H4 (cell line): ENCODE measurements at places on chromosomes 16 and 17. TPM values are rescaled to one million over a fixed set of nuclear protein-coding genes. Genes with fewer than 3 reads are reported as not detected.

- DNase-seq = no peak
Observed at GRCh38 chr16:72241008-72241407, 69.1 kb upstream of the PMFBP1 start.

WSCD1 gene
- 0.47 and 0.50 TPM in 2 replicates for total RNA-seq

EFNB3 gene
- total RNA-seq = 5.6 and 6.2 TPM in 2 replicates

GRCh38 chr17:70158180-70158579, 11.2 kb upstream of the KCNJ2 start:
- no peak for DNase-seq

GRCh38 chr17:71600137-71600789, 520.6 kb upstream of the SOX9 start:
- DNase-seq = no peak

GRCh38 chr16:50740736-50741135, 1.1 kb upstream of the CYLD start:
- no peak for DNase-seq

NQO1 gene
- 2,318 and 2,447 TPM in 2 replicates for total RNA-seq

- no peak for DNase-seq
Observed at GRCh38 chr16:31168848-31169247, 11.1 kb upstream of the FUS start.

DNA sequence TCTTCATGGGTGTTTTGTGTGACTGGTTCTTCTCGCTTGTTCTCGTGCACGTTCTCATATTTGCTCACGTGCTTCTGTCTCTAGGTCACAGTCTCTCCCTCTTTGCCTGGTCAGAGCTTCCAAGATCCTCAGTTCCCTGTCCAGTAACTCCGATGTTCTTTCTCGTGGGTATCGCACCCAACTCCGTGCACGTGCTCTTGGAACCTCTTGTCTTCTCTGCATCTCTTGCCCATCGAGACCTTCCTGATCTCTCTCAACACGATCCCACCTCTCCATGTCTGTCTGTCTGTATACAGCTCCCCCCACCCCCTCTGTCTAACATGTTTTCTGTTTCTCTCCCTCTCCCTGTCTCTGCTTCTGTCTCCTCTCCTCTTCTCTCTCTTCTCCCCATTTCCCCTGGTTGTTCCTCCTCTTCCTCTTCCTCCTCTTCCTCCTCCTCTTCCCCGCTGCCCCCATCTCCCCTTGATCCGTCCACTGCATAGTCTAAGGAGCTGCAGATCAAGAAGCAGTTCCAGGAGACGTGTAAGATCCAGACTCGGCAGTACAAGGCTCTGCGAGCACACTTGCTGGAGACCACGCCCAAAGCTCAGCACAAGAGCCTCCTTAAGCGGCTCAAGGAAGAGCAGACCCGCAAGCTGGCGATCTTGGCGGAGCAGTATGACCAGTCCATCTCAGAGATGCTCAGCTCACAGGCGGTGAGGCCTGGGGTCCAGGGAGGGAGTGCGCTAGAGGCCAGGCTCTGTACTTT, 6.1 kb downstream of the HIRIP3 start:
- DNase-seq = no peak

NEUROD2 gene
- total RNA-seq = 0.02 TPM in 1 of 2 replicates, not detected in the other

DNA sequence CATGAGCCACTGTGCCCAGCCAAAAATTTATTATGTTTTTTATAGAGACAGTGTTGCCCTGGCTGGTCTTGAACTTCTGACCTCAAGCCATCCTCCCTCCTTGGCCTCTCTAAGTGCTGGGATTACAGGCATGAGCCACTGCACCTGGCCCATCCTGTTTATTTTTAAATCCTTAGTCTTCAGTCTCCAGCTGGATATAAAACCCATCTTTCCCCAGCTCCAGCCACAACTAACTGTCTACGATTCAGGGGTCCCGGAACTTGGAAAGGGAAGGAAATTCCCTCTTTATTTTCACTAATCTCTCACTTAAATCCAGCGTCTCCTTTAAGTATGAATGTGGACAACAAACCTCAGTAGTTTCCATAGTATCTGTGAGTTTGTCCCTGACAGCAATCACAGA, 62.2 kb downstream of the IQCK start:
- DNase-seq = no peak

- DNase-seq = no peak
Observed at GRCh38 chr17:82677353-82677925, 21.1 kb downstream of the RAB40B start.

GRCh38 chr16:54175552-54176375, 110.8 kb downstream of the IRX3 start:
- no peak for DNase-seq

DNA sequence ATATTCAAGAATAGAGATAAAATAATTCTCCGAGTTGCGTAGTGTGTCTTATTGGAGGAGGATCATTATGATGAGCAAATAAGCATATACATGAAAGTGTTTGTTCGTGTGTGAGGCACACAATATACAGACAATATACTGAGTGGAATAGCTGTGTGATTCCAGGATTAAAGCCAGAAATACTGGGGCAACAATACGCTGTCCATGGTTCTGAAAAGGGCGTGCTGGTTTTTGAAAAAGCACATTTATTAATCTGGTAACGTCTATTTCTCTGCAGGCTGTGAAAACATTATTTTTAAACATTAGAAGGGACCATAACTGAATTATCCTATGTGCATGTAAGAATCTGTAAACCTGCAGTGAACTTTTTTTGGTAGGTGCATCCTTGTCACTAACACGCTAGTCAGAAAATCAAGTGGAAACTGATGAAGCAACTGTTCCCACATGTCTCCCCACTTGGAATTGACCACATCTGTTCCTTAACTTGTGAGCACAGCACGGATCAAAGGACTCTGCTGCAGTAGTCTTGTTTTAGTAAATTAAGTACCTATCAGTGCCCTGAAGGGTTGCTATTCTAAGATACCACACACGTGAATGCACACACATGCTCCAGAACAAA, 346.0 kb downstream of the GRIN2A start:
- DNase-seq = no peak

HNF1B gene
- total RNA-seq = not detected in 2 replicates

SLC13A2 gene
- total RNA-seq = not detected in 2 replicates

MAP3K3 gene
- total RNA-seq = 13.9 and 17.9 TPM in 2 replicates

DNA sequence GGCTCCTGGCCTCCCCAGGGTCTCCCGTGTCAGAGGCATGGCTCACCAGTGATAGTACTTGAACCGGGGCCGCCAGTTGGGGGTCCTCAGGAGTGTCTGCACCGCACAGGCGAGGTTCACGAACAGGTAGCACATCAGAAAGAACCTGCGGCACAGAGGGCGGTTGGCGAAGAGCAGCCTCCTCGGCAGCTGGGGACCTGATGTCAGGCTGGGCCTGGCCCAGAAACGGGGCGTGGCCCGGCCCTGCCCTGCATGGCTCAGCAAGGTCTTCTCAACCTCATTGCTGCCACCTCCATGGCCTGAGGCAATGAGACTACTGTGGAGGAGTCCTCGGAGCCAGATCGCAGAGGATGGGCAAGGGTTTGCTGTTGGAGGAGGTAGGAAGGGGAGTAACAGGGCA, 4.1 kb upstream of the LCAT start:
- no peak for DNase-seq

DNA sequence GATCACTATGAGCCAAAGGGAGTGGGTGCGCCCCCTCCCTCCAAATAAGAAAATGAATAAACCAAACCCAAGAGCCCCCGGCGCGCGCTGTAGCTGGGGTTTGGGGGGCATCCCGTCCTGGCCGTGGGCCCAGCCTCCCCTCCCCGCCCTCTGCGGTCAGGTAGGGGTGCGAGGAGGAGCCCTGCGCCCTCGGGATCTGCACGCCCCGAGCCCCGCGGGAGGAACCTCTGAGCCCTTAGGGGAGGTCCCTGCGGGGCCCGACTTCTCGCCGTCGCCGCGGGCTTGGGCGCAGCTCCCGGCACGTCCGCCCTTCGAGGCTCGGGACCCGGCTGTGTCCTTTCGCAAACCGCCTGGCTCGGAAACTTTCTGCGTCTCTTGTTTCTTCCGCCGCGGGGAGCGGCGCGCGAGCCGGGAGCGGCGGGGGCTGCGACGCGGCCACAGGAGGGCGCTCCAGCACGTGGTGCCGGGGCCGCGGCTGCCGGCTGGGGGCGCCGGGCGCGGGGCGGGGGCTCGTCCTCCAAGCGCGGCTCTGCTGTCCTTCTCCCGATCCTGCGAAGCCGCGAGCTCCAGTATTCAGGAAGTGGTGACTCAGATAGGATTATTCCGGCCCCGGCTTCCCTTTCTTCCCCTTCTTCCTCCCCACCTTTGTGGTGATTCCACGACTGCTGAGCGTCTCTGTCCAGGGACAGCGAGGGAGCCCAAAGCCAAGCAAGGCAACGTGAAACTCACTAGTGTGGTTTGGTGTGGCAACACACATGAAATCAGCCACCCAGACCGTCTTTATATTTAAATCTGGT, 1.6 kb downstream of the PITPNC1 start:
- peak; percentile 72 for DNase-seq

DNA sequence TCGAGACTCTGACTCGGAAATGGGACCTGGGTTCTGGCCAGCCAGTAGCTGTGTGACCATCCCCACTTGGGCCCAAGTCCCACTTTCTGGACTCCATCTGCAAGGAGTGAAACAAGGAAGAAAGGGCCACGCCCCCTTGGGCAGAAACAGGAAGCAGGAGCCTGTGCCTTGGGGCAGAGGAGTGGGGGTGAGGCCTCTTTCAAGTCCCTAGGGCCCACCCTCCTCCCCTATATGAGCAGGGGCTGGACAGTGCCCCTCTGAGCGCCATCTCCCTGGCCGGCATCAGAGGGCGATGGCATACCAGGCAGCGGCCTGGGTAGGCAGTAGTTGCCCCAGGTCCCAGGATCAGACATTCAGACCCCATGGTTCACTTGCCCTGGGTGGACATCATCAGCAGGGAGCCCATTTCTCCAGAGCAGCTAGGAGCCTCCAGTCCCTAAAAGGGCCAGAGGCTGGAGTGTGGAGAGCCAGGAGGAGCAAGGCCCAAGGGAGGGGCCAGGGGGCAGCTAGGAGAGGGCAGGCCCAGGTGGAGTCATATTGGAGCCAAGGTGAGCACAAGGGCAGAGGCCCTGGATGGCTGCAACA, 7.1 kb downstream of the BCAR1 start:
- peak; percentile 78 for DNase-seq

GRCh38 chr17:39709319-39709997, 9.6 kb downstream of the ERBB2 start:
- DNase-seq = no peak

DNA sequence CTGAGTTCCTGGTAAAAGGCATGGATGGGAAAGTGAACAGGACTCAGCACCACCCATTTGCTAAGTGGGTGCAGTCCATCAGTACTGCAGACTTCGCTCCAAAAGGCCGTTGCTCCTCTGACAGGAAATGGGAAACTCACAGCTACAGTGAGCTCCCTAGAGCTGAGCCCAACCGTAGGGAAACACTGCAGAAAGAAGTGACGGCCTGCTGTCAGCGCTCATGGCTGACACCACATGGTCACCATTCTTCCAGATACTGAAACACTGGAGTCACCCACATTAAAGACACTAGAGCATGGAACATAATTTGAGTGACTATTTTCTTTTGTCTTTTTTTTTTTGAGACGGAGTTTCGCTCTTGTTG, 31.9 kb downstream of the UBE2O start:
- DNase-seq = no peak

- DNase-seq = no peak
Observed at GRCh38 chr16:70699696-70700095, 13.8 kb upstream of the MTSS2 start.

AIPL1 gene
- not detected in 2 replicates for total RNA-seq

KRTAP1-1 gene
- not detected in 2 replicates for total RNA-seq

- no peak for DNase-seq
Observed at GRCh38 chr17:72004011-72004427, 116.8 kb upstream of the SOX9 start.

GRCh38 chr16:84303023-84303422, 8.3 kb downstream of the WFDC1 start:
- peak; percentile 55 for DNase-seq

CD300LB gene
- total RNA-seq = not detected in 2 replicates

ERI2 gene
- 11.7 and 21.9 TPM in 2 replicates for total RNA-seq

- no peak for DNase-seq
Observed at GRCh38 chr16:64507240-64508024, 614.4 kb downstream of the CDH11 start.

- no peak for DNase-seq
Observed at GRCh38 chr16:85061566-85061965, 34.0 kb downstream of the KIAA0513 start.

DNA sequence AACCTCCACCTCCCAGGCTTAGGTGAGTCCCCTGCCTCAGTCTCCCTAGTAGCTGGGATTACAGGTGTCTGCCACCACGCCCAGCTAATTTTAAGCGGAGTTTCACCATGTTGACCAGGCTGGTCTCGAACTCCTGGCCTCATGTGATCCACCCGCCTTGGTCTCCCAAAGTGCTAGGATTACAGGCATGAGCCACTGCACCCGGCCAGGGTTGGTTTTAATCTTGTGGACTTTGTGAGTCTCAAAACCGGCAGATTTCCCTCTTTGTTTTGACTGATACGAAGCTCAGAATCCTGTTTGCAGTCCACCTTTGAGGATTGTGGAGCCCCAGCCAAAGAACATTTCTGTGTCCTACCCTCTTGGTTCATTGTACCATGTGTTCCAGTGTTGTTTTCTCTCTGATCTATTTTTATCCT, 16.4 kb upstream of the CPSF4L start:
- DNase-seq = no peak

- DNase-seq = peak; percentile 45
Observed at GRCh38 chr16:66905633-66906539, 12.8 kb downstream of the CDH16 start.

CDC6 gene
- 48.0 and 62.5 TPM in 2 replicates for total RNA-seq

C1QTNF8 gene
- not detected in 2 replicates for total RNA-seq

DNA sequence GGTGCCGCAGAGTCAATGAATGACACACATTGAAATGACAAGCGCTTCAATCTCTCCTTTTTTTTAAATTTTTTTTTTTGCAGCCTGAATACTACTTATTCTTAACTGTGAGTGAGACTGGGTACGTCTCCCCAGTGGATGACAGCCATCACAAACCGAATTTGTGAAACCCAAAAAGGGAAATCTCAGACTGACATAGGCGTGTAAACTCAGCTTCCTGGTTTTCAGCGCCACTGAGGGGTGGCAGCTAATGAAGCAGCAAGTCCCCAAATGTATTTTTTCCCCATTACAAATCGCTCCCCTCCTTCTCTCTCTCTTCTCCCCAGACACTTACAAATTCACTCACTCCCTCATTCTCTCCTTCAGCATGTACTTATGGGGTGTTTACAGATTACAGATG, 196.0 kb downstream of the MAF start:
- DNase-seq = no peak

TM4SF5 gene
- not detected in 2 replicates for total RNA-seq

RNF222 gene
- total RNA-seq = not detected in 2 replicates

GPR139 gene
- total RNA-seq = not detected in 2 replicates

PLEKHM1 gene
- 8.5 and 10.5 TPM in 2 replicates for total RNA-seq

- no peak for DNase-seq
Observed at GRCh38 chr17:36106493-36106835, 2.8 kb downstream of the CCL4 start.

MT1G gene
- not detected in 2 replicates for total RNA-seq
